ENCODE measurements at places on chromosomes 12 and 14. TPM values are rescaled to one million over a fixed set of nuclear protein-coding genes. Genes with fewer than 3 reads are reported as not detected.

GRCh38 chr12:63038713-63039100, 103.8 kb upstream of the PPM1H start:
- no peak for DNase-seq

PRICKLE1 gene
- 9.6 TPM for total RNA-seq

KHNYN gene
- total RNA-seq, result 55.2 TPM

- no peak for DNase-seq
Observed at GRCh38 chr12:75205558-75205957, 4.1 kb downstream of the KCNC2 start.

- DNase-seq, result peak; percentile 93
Observed at GRCh38 chr12:52186118-52186840, 5.5 kb downstream of the KRT80 start.

RFX4 gene
- not detected for total RNA-seq

DNA sequence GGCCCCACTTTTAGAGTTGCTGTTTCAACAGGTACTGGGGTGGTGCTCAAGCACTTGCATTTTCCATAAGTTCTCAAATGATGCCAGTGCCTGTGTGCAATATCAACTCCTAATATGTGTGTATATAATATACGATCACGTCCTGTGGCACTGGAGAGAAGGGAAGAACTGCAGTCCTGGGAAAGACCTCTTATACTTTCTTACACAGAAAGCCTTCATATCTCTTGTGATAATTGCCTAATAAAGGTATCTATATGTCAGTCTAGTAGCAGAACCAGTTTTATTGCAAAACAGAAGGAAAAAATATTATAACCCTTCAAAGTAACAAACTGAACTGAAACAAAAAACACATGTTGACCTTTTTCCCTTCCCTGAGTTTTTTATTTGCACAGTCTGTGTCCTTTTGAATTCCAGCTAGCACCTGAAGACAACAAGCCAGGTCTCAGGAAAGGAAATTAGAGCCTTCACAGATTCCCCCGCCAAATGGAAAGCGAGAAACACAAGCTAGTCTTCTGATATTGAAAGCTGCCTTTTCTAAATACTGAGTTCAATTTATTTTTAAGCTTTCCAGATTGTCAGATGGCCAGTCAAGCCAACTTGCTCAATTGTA, 44.4 kb downstream of the IGF1 start:
- no peak for DNase-seq

- no peak for DNase-seq
Observed at GRCh38 chr14:55955175-55955574, 163.0 kb upstream of the PELI2 start.

- peak; percentile 73 for DNase-seq
Observed at GRCh38 chr14:55624913-55625312, 44.9 kb downstream of the KTN1 start.

GRCh38 chr12:112419297-112420133, 768 bp downstream of the PTPN11 start:
- peak; percentile 83 for DNase-seq

GRCh38 chr12:122918827-122919226, 22.9 kb upstream of the VPS37B start:
- DNase-seq, result peak; percentile 27

CORO1C gene
- total RNA-seq, result 288 TPM

GRCh38 chr12:43109631-43110345, 442.2 kb downstream of the ADAMTS20 start:
- peak; percentile 32 for DNase-seq

DNA sequence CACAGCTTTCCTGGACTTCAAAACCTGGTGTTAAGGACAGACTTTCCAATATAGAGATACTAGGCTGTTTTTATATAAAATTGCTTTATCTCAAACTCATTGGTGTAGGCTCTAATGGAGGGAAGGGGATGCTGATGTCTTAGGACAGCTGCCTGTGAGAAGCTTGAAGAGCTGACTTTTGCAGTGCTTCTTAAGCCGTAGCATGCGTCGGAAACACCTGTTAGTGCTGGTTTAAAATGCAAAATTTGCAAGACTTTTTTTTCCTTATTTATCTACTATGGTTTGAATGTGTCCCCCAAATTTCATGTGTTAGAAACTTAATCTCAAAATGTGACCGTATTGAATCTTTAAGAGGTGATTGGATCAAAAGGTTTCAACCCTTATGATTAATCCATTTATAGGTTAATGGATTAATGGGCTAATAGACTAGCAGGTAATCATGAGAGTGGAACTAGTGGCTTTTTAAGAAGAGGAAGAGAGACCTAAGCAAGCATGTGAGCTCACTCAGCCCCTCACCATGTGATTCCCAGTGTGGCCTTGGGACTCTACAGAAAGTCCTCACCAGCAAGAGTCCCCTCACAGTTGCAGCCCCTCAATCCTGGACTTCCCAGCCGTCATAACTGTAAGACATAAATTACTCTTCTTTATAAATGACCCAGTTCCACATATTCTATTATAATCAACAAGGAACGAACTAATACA, 60.9 kb upstream of the FUT8 start:
- DNase-seq, result no peak

DNA sequence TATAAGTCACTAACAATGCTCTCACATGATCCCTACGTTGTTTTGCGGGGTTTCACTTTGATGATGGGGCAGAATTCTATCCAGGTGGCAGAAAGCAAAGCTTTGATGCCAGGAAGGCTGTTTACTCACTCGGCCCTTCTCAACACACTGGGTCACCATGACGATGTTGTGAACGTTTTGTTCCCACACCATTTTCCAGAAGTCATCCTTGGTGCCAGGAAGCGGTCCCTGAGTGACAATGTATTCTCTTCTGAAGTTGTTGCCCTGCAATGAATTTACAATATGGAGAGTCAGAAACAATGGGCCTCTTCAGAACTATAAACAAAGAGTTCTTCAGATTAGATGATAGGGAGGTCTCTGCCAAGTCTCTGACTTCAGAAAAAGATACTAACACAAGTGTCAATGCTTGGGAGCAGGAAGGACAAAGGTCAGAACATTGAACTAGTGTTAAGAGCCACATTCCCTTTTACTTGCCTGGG, 101.3 kb downstream of the PTPRB start:
- no peak for DNase-seq

GRCh38 chr12:121513464-121514183, 67.2 kb downstream of the KDM2B start:
- DNase-seq, result no peak

ACOT4 gene
- 1.7 TPM for total RNA-seq

GRCh38 chr12:25957793-25958427, 572 bp upstream of the RASSF8 start:
- peak; percentile 75 for DNase-seq

- no peak for DNase-seq
Observed at GRCh38 chr12:52152905-52153317, 38.9 kb downstream of the KRT80 start.

- peak; percentile 16 for DNase-seq
Observed at GRCh38 chr14:52735921-52736489, 6.0 kb downstream of the STYX start.

PHC1 gene
- total RNA-seq, result 15.2 TPM

SYNDIG1L gene
- not detected for total RNA-seq

AKAP3 gene
- 1.5 TPM for total RNA-seq

- peak; percentile 71 for DNase-seq
Observed at GRCh38 chr12:89346741-89347324, 5.5 kb downstream of the DUSP6 start.

CCDC175 gene
- not detected for total RNA-seq

RPGRIP1 gene
- under 0.01 TPM for total RNA-seq

GRCh38 chr14:58796242-58797009, 158.7 kb downstream of the DACT1 start:
- DNase-seq, result no peak

WASHC4 gene
- 98.3 TPM for total RNA-seq

DNA sequence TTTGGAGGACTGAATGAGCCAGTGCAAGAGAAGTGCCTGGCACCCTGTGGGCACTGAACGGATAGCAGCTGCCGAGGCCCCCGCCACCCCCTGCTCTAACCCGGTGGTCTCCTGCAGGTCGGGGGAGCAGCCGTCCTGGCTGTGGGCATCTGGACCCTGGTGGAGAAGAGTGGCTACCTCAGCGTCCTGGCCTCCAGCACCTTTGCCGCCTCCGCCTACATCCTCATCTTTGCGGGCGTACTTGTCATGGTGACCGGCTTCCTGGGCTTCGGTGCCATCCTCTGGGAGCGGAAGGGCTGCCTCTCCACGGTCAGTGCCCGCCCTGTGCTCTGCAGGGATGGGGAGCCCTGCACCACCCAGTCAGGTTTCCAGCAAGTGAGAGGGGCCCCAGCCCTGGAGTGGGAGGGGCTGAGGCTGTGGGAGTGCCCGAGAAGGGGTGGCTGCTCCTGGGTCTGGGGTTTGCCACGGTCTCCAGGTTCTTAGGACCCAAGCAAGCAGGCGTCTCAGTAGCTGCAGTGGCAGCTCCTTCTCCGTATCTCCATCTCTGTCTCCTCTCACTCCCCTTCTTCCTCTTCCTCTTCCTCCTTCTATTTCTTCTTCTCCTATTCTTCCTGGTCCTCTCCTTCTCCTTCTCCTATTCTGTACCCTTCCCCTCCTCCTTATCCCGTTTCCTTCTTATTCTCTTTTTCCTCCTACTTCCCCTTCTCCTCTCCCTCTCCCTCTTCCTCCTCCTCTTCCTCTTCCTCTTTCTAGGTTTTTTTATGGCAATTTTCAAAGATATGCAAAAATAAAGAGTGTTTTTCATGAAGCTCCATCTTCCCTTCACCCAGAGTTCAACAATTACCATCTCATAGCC, 37.4 kb downstream of the TSPAN11 start:
- DNase-seq, result no peak

Measured in fibroblast of lung (primary cell).